Adipose tissue (tissue), 3 donors: ENCODE measurements at places on chromosomes 3 and 15. TPM values are rescaled to one million over a fixed set of nuclear protein-coding genes. Genes with fewer than 3 reads are reported as not detected.

ITIH3 gene
- 0.53 TPM for polyA plus RNA-seq

GANC gene
- polyA plus RNA-seq, result 5.1 TPM

NEK10 gene
- polyA plus RNA-seq, result 0.07 TPM

KNG1 gene
- 0.02 TPM for polyA plus RNA-seq

DHFR2 gene
- polyA plus RNA-seq, result 3.0 TPM

BCL2A1 gene
- polyA plus RNA-seq, result 1.2 TPM

UNC45A gene
- polyA plus RNA-seq, result 50.6 TPM

PLCL2 gene
- polyA plus RNA-seq, result 6.4 TPM

CCDC33 gene
- not detected for polyA plus RNA-seq
